ENCODE measurements at places on chromosomes 5 and 9.
A peak's percentile ranks its signal among the peaks of the same experiment; 100 is the strongest.

GRCh38 chr9:124004593-124004992 lies 7.0 kb upstream of the LHX2 start:
- no peak for DNase-seq

GRCh38 chr5:150408231-150408943 lies 4.3 kb downstream of the CD74 start:
- no peak for DNase-seq

- no peak for DNase-seq
Measured at GRCh38 chr9:134858051-134858841, 22.4 kb upstream of the FCN2 start.

DNA sequence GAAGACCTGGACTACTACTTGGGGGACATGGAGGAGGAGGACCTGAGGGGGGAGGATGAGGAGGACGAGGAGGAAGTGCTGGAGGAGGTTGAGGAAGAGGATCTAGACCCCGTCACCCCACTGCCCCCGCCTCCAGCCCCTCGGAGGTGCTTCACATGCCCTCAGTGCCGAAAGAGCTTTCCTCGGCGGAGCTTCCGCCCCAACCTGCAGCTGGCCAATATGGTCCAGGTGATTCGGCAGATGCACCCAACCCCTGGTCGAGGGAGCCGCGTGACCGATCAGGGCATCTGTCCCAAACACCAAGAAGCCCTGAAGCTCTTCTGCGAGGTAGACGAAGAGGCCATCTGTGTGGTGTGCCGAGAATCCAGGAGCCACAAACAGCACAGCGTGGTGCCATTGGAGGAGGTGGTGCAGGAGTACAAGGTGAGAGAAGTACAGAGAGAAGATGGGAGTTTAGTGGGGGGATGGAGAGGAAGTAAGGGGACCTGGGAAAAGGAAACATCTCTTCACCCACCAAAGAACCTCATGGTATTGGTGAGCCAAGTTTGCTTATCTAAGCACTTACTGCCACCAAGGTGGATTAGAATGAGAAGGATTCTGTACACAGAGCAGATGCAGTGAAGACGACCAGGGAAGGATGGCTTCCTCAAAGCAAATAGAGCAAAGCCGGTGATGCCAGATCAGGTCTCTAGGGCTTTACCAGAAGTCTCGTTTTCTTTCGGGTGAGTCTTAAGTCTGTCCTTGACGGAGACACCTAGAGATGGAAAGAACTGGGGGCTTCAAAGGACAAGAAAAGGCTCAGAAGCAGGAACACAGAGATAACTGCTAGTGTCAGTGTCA lies 1.5 kb downstream of the TRIM41 start:
- peak; percentile 43 for DNase-seq

DNA sequence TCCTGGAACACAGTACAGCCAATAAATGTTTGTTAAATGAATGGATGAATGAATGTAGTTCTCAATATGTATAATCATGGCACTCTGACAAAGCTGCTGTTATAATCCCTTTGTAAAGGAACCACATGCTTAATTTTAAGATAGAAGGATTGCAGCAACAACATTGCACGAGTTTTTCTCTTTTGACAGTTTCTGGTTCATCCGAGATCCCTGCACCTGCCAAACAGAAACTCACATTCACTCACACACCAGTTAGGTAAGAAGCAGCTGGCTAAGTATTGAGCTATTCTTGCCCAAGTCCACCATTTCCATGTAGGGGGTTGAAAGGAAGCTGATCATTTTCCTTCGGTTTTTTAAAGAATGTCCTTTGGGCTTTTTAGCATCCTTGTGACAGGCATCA lies 133.7 kb upstream of the MAP1B start:
- DNase-seq: no peak

DNA sequence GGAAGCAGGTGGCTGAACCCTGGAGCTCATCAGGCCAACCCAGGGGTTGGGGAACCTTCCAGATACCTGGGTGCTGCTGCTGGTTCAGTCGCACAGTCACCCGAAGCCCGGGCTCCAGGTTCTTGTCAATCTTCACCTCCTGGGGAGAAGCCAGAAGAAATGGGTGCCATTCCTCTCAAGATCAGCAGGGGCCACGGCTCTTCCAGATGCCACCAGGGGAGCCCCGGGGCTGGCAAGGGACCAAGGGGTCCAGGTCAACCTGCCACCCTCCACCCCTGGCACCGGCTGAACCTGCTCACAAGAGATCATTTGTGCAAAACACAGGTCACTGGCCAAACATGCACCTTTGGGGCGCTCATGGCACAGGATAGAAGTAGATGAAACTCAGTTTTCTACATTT lies 4.7 kb downstream of the SPOUT1 start:
- DNase-seq: no peak

GRCh38 chr9:111937781-111938426 lies 41.3 kb downstream of the UGCG start:
- peak; percentile 57 for DNase-seq

GRCh38 chr5:109573766-109574165 lies 116.0 kb upstream of the MAN2A1 start:
- DNase-seq: no peak

DNA sequence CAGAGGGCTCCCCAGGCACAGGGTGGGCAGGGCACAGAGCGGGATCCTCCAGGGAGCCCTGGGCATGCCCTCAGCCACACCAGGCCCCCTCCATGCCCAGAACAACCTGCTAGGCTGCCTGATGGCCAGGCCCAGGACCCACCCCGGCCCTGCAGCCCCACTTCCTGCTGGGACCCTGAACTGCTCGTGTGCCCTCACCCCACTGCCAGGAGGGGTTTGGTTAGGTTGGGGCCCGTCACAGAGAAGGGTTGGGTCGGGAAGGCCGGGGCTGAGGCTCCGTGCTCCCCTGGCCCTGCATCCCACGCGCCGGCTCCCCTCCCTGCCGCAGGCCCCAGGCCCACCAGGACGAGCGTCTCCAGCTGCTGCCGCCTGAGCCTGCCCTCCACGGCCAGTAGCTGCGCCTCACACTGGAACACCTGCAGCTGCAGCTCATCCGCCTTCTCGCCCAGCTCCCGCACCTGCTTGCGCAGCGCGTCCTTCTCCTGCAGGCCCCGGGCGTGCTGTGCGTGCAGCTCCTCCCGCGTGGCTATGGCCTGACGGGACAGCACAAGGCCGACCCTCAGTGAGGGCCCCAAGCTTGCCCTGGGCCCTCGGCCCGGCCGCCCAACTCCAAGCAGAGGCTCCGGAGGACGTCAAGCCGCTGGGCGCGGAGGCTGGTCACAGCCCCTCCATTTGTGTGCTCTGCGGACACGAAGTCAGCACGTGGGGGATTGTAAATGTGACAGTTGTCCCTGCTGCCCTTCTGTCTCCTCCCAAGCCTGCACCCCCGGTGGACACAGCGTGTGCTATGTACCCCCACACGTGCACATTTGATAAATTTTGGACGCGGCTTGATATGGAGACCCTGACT lies 4.0 kb upstream of the DNLZ start:
- no peak for DNase-seq

GRCh38 chr5:158435161-158435616 lies 576.2 kb upstream of the CLINT1 start:
- peak; percentile 15 for DNase-seq

DNA sequence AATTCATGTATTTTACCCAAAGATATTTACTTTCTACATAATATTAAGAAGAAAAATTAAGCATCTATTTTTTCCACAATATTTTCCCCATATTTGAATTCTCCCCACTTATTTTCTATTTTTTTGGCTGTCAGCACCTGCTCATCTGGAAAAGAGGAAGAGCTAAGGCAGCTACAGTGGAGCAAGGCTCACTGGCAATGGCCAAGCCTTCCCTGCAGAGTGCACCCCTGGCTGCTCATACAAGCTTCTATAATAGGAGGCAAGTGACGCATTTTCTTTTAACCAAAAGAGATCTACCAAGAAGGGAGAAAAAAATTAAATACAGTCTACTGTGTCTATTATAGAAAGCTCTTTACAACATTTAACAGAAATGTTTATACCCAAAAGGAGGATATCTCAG lies 72.5 kb downstream of the AUH start:
- no peak for DNase-seq

- DNase-seq: no peak
Measured at GRCh38 chr9:132743931-132744479, 73.7 kb downstream of the GTF3C4 start.

DNA sequence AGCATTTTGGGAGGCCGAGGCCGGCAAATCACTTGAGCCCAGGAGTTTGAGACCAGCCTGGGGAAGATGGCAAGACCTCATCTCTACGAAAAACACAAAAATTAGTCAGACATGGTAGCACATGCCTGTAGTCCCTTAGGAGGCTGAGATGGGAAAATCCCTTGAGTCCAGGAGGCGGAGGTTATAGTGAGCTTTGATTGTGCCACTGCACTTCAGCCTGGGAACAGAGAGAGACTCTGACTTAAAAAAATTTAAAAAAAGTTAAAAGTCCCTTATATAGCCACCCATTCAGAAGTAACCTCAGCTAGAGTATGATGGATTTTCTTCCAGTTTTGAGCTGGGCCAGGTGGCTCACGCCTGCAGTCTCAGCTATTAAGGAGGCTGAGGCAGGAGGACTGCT lies 72.4 kb downstream of the UGCG start:
- DNase-seq: no peak

- DNase-seq: no peak
Measured at GRCh38 chr5:52920929-52921328, 68.2 kb upstream of the ITGA2 start.

DNA sequence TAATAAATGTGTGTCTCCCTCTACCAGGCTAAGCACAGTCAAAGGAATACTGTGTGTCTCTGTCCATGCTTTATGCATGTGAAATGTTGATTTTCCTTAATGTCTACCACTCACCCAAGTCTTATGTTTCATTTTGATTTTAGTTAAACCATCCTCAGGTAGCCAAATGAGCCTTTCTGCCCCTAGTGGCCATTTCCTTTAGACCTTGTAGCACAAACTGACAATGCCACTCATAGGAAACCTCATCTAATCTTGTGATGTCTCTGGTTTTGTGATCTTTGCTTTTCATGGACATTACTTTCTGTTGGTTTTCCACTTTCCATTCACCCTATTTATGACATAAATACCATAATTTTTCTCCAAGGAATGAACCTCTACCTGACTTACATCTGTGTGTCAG lies 820.8 kb downstream of the MAT2B start:
- DNase-seq: no peak

GRCh38 chr5:53200306-53200705 lies 90.7 kb upstream of the MOCS2 start:
- DNase-seq: no peak

- DNase-seq: no peak
Measured at GRCh38 chr5:72921886-72922285, 34.0 kb upstream of the FCHO2 start.

GRCh38 chr9:75639971-75640610 lies 250.4 kb upstream of the PCSK5 start:
- DNase-seq: no peak

GRCh38 chr5:117327511-117327910 lies 752.9 kb upstream of the SEMA6A start:
- DNase-seq: no peak

GRCh38 chr5:108660291-108660690 lies 87.4 kb upstream of the FER start:
- DNase-seq: no peak

DNA sequence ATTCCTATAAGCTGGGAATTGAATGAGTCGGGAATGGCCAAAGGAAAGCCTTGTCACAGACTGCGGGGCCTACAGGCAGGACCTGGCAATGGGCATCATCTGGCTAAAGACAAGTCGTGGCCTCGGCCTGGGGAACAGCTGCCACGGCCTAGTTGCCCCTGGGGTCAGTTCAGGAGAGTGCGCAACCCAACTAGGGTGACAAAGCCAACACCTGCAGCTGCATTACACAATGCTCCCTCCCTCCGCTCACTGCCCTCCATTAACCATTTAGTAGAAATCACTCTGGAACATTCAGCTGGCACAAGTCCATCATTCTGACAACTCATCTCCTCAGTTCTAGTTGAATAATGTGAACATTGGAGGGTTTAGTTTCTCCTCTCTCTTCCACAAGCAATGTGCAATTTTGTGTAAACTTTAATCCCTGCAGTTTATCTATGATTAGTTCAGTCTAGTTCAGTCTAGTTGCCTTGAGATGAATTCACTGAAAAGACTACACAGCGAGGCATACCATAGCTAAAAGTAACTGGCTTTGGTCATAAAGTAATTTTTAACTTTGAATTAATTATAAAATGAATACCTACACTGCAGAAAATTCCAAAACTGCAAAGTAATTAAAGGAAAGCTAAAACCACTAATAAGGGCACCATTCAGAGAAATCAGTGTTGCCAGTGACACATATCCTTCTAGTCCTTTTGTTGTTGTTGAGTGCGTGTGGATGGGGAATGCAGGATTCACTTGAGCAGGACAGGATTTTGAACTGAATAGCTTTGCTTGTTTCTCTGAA lies 5.1 kb downstream of the GLDC start:
- no peak for DNase-seq

GRCh38 chr9:109602987-109603386 lies 104.9 kb upstream of the PTPN3 start:
- DNase-seq: no peak

GRCh38 chr5:88889189-88890069 lies 6.4 kb upstream of the MEF2C start:
- DNase-seq: no peak

DNA sequence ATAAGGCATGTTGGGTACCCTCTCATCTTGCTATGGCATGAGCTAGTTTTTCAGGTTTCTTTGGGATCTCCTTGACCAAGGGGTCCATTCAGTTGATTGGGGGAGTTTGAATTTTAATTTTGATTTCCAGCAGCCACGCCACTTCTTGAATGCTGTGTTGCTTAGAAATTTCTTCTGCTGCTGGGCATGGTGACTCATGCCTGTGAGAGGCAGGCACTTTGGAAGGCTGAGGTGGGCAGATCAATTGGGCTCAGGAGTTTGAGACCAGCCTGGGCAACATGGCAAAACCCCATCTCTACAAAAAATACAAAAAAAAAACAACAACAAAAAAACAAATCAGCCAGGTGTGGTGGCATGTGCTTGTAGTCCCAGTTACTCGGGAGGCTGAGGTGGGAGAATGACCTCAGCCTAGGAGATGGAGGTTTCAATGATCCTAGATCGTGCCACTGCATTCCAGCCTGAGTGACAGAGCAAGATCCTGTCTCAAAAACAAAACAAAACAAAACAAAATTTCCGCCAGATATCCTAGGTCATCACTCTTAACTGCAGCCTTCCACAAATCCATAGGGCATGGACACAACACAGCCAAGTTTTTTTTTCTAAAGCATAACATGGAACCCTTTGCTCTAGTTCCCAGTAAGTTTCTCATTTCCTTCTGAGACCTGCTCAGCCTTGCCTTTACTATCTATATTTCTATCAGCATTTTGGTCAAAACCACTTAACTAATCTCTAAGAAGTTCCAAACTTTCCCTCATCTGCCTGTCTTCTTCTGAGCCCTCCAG lies 17.7 kb downstream of the TMC1 start:
- no peak for DNase-seq

DNA sequence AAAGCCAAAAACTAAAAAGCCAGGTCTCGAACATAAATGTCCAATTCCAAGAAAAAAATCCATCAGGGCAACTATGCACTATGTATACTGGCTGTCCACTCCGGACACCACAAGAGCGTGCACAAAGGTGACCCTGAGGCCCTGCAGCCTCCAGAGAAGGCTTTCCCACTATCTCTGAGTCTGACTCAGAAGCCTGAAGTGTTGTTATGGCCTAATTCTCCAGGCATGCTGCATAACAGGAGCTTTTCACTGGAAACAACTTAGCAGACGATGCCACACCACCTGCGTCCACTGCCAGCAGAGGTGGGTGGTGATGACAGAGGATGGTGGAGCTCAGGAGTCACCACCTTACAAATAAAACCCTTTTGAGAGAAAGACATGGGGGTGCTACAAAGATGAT lies 63.7 kb downstream of the HABP4 start:
- DNase-seq: no peak
